Activated T-cell treated with anti-CD3 and anti-CD28 coated beads, Interleukin-2, amount 50 U/mL, for 24 hours (primary cell): ENCODE measurements at places on chromosomes 16 and 17.

GRCh38 chr16:54748611-54749190 is 182.0 kb upstream of the IRX5 start:
- no peak for DNase-seq

DNA sequence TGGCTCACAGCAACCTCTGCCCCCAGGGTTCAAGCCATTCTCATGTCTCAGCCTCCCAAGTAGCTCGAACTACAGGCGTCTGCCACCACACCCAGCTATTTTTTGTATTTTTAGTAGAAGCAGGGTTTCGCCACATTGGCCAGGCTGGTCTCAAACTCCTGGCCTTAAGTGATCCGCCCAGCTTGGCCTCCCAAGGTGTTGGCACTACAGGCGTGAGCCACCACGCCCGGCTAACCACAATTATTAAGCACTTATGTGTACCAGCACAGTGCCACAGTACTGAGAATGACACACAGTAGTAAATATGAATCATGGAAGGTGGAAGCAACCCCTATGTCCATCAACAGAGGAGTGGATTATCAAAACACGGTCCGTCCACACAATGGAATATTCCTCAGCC is 49.8 kb downstream of the COTL1 start:
- DNase-seq = no peak

DNA sequence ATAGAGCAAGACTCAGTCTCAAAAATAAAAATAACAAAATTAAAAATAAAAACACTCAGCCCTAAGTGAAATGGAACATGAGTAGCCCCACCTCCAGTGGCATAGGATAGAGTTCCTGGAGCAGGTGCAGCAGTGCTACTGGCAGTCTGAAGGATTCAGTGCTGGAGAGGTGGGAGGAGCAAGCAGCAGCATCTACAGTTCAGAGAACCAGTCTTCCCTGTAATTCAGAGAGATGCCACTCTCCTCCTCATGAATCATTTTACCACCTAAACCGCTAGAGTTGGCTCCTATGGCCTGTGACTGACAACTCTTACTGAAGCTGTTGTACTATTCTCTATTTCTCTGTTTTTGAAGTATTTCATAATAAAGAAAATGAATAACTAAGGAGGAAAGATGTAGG is 56.0 kb upstream of the SMURF2 start:
- DNase-seq = no peak

GRCh38 chr17:5794881-5795506 is 210.7 kb upstream of the NLRP1 start:
- no peak for DNase-seq

DNA sequence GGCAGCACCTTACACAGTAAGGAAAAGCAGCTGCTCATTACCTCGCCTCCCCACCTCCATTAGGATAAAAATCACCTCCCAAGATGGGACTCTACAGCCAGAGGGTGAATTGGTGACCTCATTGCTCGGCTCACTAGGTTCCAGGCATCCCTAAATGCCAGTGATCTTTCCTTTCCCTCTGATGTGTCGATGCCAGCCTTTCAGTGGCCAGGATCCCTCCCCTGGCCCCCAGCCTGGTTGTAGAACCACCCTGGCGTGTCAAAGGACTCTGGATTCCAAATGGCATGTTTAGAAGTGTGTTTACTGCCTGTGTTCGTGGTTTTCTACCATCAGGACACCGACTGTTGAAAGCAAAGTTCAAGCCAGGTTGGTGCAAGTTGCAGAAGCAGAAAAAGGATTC is 72.1 kb upstream of the LYRM9 start:
- DNase-seq = no peak

GRCh38 chr17:29617481-29618271 is 5.0 kb downstream of the CORO6 start:
- DNase-seq = peak; percentile 93

DNA sequence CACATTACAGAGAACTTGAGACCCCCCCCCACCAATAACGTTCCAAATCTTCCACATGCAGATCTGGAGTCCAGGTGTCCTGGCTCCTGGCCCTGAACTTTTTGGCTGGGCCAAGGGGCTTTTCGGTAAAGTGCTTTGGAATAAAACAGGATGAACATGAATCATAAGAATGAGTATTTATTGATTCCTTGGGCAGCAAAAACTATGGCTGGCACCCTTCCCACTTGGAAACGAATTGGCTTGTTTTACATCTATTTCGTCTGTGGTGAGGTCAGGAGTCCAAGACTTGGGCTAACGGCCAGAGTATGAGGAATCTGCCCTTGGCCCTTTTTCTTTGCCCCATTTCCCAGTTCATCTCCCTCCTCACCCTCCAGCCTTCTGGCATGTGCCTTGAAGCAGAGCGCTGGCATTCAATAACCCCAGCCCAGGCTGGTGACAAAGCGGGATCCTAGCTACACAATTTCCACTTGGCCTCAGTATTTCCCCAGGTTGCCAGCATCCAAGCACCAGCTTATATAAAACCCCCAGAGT is 4.1 kb upstream of the UBTF start:
- DNase-seq = no peak

- no peak for DNase-seq
Measured at GRCh38 chr17:82949361-82949760, 109.5 kb upstream of the ZNF750 start.

- DNase-seq = no peak
Measured at GRCh38 chr16:27363797-27364196, 38.2 kb upstream of the IL21R start.

DNA sequence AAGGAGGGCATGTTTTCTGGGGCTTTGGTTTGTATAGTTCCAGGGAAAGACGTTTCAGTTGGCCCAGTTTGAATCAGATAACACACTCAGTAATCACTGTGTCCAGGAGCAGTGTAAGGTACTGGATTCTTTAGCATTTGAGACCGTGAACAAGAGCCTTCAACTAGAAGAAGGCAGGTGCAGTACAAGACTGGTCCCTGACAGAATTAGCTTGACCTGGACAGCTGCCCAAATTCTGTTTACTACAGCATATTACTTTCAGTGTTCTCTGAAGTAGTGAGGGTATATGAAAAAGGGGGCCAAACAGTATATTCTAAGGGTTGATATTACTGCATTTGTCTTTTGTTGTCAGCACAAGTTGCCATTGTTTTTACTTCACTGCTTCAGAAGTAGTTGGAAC is 81.3 kb downstream of the COX10 start:
- no peak for DNase-seq

DNA sequence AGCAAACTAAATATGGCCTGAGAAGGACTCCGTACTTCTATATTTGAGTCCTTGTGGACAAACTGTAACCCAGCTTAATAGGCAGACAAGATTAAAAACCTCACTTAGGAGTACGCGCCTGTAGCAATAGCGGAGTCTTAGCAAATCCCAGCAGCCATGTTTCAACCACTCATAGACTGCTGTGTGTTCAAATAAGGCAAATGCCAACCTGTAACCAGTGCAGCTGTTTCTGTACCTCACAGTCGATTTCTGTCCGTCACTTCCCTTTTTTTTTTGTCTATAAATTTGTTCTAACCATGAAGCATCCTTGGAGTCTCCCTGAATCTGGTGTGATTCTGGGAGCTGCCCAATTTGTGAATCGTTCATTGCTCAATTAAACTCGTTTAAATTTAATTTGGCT is 30.2 kb downstream of the TANC2 start:
- no peak for DNase-seq

DNA sequence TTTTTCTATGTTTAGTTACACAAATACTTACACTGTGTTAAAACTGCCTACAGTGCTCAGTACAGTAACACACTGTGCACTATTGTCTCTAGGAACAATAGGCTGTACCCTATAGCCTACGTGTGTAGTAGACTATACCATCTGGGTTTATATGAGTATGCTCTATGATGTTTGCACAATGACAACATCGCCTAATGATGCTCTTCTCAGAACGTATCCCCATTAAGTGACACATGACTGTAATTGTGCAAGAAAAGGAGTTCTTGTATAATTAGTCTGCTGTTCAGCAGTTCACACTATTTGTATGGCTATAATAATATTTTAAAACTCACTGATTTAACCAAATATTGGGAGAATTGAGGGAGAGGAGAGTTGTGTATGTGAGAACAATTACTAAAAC is 173.7 kb downstream of the TRIM37 start:
- DNase-seq = no peak

GRCh38 chr17:64491994-64492393 is 4.9 kb downstream of the POLG2 start:
- no peak for DNase-seq

GRCh38 chr16:760545-761343 is at the start of gene MSLN:
MSLN (plus strand) TSS chr16:760734; CDS start chr16:762681, 1,947 bp downstream.
- no peak for DNase-seq

DNA sequence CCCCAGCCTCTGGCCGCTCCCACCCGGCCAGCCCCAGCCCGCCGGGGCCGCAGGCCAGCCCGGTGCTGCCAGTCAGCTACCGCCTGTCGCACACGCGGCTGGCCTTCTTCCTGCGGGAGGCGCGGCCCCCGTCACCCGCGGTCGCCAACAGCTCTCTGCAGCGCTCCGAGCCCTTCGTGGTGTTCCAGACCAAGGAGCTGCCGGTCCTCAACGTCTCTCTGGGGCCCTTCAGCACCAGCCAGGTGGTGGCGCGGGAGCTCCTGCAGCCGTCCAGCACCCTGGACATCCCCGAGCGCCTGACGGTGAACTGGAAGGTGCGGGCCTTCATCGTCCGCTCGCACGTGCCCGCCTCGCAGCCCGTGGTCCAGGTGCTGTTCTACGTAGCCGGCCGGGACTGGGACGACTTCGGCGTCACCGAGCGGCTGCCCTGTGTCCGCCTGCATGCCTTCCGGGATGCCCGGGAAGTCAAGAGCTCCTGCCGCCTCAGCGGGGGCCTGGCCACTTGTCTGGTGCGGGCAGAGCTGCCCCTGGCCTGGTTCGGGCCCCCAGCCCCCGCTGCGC is 46.8 kb downstream of the TMEM132E start:
- peak; percentile 34 for DNase-seq

DNA sequence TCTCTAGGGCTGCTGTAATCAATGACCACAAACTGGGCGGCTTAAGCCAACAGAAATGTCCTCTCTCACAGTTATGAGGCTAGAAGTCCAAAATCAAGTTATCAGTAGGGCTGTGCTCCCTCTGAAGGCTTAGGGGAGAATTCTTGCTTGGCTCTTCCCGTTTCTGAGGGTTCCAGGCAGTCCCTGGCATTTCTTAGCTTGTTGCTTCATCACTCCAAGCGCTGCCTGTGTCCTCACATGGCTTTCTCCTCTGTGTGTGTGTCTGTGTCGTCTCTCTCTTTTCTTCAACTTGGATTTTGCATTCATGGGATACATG is 13.7 kb upstream of the CDC42EP4 start:
- DNase-seq = no peak

DNA sequence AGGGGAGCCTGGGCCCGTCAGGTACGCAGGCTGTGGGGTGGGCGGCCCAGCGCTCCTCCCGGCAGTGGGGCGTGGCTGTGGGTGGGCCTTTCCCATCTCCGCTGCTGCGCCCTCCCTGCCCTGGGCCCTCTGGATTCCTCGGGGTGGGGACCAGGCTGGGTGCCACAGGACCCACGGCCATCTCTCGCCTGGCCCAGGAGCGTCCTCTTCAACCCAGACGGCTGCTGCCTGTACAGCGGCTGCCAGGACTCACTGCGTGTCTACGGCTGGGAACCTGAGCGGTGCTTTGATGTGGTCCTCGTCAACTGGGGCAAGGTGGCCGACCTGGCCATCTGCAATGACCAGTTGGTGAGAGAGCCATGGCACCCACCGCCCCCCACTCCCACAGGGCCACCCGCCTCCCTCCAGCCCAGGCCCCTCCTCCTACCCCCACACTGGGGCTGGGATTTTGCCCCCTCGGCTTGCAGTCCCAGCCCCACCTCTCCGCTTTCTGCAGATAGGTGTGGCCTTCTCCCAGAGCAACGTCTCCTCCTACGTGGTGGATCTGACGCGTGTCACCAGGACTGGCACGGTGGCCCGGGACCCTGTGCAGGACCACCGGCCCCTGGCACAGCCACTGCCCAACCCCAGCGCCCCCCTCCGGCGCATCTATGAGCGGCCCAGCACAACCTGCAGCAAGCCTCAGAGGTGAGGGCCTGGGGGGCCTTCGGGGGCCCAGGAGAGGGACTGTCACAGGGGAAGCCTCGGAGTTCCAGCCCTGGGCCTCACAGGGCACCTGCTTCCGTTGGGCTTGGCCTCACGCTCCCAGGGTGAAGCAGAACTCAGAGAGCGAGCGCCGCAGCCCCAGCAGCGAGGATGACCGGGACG is 17.2 kb downstream of the KATNB1 start:
- DNase-seq = no peak

DNA sequence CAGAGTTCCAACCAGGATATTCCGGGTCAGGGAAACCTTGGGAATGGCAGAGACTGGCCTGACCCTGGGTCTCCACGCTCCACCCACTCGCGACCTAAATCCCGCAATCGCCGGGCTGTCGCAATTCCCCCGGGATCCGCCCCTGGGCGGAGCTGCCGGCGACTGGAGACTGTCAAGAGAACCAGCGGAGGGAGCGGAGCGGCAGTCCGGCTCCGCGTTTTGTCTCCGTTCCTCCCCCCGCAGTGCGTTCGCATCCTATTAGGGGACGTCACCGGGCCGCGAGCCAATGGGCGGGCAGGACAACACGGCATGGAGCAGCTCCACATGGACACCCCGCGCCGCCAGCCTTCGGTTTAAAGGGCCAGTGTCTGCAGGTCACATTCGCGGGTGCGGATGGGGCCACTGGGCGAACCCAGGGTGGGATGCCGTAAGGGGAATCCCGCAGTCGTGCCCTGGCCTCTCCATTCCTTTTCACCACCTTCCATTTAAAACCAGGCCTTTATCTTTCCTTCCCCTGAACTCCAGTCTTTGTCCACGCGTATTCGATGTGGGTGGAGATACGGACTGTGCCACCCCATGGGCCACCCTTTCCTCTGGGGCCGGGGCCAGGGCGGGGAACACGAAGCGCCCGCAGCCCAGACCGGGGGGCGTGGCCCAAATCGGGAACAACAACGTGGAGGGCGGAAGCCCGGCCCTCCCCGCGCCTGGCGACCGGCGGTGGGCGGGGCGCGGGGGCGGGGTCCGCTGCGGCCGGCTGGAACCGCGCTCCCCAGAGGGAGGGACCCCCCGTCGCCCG is 764 bp upstream of the MNT start:
- peak; percentile 99 for DNase-seq

- peak; percentile 12 for DNase-seq
Measured at GRCh38 chr16:57613514-57613913, 14.9 kb upstream of the ADGRG1 start.

DNA sequence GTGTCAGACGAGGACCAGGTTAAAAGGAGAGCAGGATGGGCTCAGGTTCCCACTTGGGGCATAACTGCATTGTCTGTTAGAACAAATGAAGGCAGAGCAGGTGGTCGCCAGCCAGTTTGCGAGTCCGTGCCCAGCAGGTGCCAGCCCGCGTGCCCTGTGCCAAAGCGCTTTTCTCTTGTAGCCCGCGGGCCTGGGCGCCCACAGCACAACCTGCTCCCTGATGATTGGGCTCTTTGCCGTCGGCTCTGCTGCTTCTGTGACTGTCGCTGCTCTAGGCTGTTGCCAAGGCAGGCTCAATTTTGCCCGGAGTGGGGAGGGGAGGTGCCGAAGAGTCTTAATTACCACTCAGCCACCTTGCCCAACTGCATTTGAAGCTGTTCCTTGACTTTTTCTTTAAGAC is 21.1 kb downstream of the KNOP1 start:
- no peak for DNase-seq

- no peak for DNase-seq
Measured at GRCh38 chr16:2460391-2460713, 443 bp downstream of the TEDC2 start.
